ENCODE measurements at places on chromosomes 3 and 15.

DNA sequence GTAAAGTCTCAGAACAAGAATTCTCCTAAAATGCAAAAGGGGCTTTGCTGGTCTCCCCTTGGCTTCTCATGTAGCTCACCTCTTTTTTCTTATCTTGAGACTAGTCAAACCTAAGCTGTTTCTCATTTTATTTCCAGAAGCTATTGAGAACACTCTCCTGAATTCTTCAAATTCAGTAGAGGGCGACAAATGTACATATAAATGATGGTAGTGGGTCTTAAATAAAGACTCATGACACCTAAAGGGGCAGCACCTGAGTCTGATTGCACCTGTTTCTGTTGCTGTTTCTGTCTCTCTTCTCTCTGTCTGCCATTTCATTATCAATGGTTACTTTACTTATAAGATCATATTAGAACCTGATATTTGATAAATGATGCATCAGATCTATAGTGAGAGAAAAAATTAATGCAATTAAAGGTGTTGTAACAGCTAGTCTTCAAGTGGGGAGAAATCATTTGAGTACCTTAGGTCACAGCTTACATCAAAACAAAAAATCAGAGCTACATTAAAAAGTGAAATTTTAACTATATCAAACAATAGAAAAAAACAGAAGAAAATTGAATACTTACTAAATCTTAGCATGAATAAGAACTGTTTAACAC is 7.0 kb downstream of the ADIPOQ start:
- no peak for DNase-seq

DNA sequence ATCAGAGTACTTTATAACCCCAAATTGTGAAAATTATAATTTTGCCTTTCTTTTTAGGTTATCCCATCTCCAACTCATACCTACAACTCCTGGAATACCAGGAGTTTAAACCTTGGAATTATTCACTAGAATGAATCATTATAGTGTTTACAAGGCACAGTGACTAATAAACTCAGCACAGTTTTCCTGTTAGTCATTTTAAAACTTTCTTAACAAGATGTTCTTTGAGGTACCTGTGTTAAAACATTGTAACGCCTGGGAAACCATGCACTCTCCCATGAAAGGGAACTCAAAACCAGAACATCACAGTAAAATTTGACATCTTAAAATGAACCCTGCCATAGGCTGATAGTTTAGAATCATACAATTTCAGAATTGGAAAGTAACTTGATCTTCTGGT is 132.4 kb upstream of the OSTN start:
- DNase-seq: no peak

GRCh38 chr15:63719281-63719680 is 114.5 kb downstream of the HERC1 start:
- DNase-seq: no peak

- DNase-seq: no peak
These were observed 116.7 kb upstream of the NEO1 start for GRCh38 chr15:72935521-72935920.

- no peak for DNase-seq
These were observed 34.7 kb downstream of the TMEM158 start for GRCh38 chr3:45191424-45191823.

GRCh38 chr15:70835415-70835814 is 18.5 kb downstream of the LARP6 start:
- DNase-seq: no peak

GRCh38 chr15:92268900-92269299 is 124.8 kb upstream of the ST8SIA2 start:
- no peak for DNase-seq

DNA sequence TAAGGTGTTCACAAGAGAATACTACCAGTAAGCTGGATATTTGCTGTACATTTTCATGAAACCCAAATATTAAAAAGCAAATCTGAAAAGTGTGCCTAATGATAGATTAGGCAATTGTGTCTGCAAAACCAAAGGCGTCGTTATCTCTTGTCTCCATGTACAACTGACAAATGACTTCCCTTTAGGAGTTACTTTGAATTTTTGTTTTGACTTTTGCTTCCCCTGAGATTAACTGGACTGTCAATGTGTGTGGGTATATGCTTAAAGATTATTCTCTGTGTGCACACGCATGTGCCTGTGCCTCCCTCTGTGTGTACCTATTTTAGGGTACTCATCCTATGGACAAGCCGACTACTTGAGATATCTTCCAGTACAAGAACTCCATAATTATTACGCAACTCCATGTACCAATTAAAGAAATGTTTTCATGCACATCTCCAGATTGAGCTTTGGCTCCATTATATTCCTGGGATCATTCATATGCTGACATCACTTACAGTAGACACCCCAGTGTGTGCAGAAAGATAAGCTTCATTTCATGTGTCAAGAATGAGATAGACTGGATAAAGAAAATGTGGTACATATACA is 431.2 kb upstream of the ADAMTS9 start:
- no peak for DNase-seq

DNA sequence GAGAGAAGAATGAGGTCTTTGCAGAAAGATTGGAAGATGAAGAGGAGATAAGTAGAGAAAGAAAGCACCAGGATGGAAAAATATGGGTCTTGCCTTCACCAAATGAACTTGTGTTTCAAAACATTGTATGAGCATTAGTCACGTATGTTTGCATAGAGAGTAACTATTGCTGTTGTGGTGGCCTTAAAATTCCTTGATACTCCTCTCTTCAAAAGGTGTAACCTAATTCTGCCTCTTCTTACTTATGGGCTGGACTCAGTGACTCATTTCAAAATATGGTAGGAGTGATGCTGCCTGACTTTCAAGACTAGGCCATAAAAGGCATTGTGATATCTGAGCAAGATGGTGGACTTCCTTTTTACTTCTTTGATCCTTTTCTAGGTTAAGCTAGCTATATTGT is 228.7 kb upstream of the ZNF385D start:
- no peak for DNase-seq

DNA sequence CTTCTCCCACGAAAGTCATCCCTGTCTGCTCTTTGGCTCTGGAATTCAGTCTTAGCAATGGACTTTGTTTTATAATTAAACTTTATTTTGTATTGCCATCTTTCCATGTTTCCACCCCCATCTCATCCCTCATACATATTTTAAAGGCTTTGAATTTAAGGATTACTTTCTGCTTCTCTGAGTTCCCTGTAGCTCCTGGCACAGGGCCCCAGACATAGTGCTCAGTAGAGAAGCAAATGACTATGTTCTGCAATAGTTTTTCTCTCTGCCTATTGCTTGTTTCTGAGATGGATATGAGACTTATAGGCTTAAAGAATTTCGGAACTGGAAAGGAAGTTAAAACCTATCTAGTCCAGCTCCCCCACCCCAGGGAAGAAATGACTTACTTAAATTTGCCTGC is 197.0 kb downstream of the LPP start:
- no peak for DNase-seq

- DNase-seq: no peak
These were observed 96.2 kb upstream of the NR2F2 start for GRCh38 chr15:96234109-96234892.

DNA sequence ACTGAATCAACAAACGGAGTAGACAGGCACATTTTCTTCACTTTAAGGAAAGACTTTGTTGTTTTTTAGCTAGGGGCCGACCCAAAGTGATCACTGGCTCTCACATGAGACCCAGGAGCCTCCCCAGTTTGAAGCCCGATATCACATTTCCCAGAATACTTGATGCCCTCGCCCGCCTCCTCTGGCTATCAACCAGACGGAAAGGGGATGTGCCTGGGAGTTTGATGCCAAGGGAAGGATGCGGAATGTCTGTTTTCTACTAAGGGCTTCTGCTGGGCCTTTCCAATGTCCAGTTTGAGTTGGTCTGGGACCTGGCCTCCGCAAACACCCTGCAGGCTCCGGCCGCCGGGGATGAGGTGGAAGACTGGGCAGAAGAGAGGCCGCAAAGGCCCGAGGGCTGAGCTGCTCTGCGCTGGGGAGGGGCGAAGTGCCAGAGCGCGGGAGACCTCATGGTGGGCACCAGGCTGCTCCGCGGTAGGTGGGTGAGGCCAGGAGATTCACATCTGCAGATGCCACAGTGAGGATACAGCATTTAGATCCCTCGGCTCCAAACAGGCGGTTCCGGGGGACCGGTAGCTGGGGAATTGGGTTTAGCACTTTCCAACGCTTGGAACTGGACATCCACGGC is 491 bp upstream of the ZNF774 start:
- no peak for DNase-seq

- DNase-seq: no peak
These were observed 30.3 kb downstream of the TPRA1 start for GRCh38 chr3:127560051-127560787.

GRCh38 chr15:65839354-65839901 is 29.9 kb upstream of the RAB11A start:
- DNase-seq: no peak

- DNase-seq: peak; percentile 45
These were observed 17.6 kb upstream of the ALDH1L1 start for GRCh38 chr3:126197854-126198584.

DNA sequence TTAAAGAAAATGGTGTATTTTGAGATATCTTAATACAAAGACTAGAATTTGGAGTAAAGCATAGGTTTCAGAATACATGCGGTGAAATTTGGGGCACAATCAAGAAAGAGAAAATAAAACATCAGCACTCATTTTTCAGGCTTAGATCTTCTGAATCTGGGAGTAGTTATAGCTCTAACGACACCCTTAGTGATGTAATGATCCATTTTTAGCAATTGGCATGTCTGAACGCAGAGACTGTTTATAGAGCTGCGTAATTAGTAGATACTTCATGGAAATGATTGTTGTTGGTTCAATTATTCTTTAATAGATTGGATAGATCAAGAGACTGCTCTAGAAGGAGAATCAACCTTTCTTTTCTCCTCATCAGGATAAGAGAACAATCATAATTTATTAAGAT is 47.5 kb upstream of the SNRK start:
- no peak for DNase-seq

DNA sequence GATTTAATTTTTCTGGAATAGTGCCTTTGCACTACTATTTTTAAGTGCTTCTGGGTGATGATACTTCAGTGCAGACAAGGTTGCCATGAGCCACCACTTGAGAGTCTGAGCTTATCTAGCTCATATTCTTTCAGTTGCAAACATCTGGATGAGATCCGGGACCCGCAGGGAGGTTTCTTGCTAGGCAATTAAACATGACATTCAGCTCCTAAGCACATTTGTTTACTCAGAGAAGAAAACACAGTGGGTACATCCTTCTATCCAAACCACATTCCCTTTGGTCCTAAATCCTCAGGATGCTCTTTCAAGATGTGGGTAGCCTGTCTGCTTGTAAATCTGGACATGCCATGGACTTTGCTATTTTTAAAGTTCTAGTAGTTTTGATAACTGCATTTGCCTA is 12.0 kb downstream of the PLSCR1 start:
- DNase-seq: no peak

- DNase-seq: no peak
These were observed 19.9 kb downstream of the SQOR start for GRCh38 chr15:45654749-45655148.

GRCh38 chr15:100880139-100880896 is 687 bp downstream of the ALDH1A3 start:
- no peak for DNase-seq

DNA sequence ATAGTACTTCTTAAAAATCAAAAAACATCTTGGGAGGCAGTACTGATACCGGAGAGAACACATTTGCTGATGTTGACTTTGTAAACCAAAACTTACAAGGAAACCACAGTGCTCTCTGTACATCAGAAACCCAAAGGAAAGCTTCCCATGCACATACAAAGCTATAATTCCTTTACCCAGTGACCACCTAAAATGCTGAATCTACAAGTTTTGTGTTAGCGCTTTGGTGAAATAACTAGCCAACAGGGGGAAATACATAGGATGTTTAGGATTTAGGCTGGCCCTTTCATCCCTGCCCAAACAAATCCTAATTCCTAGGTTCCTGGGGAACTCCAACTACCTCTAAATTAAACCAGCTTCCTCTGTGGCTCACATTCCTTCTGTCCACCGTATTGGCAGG is 15.3 kb upstream of the SPG21 start:
- DNase-seq: no peak

DNA sequence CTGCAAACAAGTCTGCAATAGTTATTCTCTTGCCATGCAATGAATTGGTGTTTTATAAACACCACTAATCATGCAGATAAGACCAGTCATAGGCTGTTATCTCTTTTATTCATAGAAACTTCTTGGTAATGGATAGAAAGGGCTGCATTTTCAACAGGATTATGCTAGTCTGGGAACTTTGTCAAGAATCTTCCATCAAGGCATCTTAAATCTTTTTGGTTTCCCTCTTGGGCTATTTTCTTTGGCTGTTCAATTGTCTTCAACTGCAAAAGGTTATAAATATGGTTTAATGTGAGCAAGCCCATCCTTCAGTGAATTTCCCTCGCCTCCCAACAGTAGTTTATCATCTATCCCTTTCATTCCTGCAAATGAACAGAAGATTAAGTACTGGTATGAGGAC is 59.0 kb upstream of the MINAR1 start:
- DNase-seq: no peak

DNA sequence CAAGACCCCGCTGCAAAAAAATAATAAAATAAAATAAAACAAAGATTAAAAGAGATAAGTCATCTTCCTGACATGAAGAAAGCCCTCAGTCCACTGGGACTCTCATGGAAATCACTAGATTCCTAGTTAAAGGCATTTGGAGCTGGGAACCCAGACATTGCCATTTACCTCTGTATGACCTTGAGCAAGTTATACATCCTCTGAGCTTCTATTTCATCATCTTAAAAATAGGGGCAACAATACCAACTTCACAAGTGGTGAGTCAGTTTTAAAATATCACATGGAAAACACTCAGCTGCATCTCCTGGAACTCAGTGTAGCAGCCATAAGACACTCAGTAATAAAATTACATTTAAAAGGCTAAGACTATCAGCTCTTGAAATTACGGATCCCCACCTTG is 334.8 kb downstream of the ERC2 start:
- no peak for DNase-seq
